ENCODE measurements at places on chromosomes 6 and 20.
A peak's percentile ranks its signal among the peaks of the same experiment; 100 is the strongest.

- DNase-seq, result no peak
Observed at GRCh38 chr6:13243033-13243432, 85.3 kb downstream of the TBC1D7 start.

DNA sequence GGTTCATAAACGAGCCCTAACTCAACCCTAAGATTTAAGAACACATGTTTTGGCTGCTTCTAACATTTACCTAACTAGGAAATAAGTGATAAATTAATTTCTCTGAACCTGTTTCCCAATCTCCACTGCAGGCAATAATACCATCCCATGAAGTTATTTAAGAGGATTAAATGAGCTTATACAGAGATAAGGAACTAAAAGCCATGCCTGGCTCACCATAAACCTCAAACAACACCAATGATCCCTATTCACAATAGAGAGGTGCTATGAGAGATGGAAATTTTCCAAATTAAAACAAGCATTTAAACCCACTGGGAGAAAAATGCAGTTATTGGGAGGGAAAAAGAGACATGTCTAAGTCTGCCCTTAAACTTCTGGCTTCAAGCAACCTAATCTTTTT, 33.9 kb upstream of the KLHL31 start:
- no peak for DNase-seq

DNA sequence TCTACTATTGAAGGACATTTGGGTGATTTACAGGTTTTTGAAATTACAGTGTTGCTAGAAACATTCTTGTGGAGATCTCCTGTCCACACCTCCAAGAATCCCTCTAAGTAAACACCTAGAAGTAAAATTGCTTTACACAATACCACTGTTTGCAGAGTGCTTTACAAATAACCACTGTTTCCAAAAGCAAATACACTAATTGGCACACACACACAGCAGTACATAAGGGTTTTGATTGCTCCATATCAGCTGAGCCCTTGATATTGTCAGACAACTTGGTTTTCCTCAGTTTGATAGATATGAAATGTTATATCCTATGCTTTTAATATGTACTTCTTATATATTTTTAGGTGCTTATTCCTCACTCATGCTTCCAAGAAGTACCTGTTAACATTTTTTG, 6.3 kb downstream of the HMGN4 start:
- DNase-seq, result no peak

GRCh38 chr6:157398151-157398550, 17.2 kb downstream of the ZDHHC14 start:
- peak; percentile 64 for DNase-seq

GRCh38 chr20:55888685-55889084, 116.6 kb downstream of the CBLN4 start:
- no peak for DNase-seq

Measured in H7 (cell line).